ENCODE measurements at places on chromosomes 1 and 21.

DNA sequence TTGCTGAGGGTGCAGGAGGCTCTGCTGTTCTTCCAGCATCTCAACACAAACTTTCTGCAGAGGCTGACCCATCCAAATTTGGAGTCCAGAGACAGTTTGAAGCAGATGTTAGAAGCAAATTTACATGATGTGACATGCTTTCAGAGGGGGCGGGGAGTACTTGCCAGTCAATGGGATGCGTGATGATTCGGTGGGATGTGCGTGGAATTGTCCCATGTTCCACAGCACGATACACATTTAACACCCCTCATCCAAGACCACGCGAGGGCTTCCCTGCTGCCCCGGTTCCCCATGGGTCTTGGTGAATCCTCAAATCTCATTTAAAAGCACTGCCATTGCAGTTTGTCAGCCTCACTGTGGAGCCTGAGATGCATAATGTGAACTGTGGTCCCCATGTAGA is 78.6 kb upstream of the TLR5 start:
- DNase-seq = no peak

- DNase-seq = no peak
These were observed 57.2 kb downstream of the CDK18 start for GRCh38 chr1:205561501-205562203.

GRCh38 chr1:213987422-213987926 is 299 bp upstream of the PROX1 start:
- DNase-seq = no peak

DNA sequence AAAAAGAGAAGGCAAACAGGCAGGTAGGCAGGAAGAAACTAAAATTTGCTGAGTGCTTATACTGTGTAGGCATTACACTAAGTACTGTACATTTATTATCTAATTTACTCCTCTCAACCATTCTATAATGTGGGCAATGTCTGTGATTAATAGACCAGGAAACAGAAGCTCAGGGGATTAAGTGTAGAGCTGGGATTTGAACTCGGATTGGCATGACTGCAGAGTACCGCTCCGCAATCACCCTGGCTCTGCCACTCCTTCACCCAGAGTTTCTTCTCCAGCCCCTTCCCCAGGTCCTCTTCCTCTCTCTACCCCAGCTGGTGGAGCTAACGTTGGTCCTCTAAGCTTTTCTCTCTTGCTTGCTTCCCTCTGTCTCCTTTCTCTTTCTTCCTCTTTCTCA is 11.5 kb upstream of the S100A2 start:
- DNase-seq = no peak
